ENCODE measurements at places on chromosomes 16 and 17. TPM values are rescaled to one million over a fixed set of nuclear protein-coding genes. Genes with fewer than 3 reads are reported as not detected.

GGT6 gene
- not detected for total RNA-seq

LRRC36 gene
- 0.16 TPM for total RNA-seq

VAT1L gene
- total RNA-seq: 0.98 TPM

HSD17B2 gene
- 0.33 TPM for total RNA-seq

SRRM2 gene
- total RNA-seq: 141 TPM

JMJD8 gene
- 115 TPM for total RNA-seq

SLC13A2 gene
- not detected for total RNA-seq

SLC52A1 gene
- under 0.01 TPM for total RNA-seq

VPS25 gene
- 129 TPM for total RNA-seq
